ENCODE measurements at places on chromosomes 5 and 9. TPM values are rescaled to one million over a fixed set of nuclear protein-coding genes. Genes with fewer than 3 reads are reported as not detected.

- no peak for DNase-seq
Measured at GRCh38 chr9:74071502-74071901, 425.6 kb upstream of the RORB start.

GRCh38 chr9:117555964-117556629 lies 141.2 kb upstream of the ASTN2 start:
- peak; percentile 42 for DNase-seq

Gene MSMP
- not detected for total RNA-seq

DNA sequence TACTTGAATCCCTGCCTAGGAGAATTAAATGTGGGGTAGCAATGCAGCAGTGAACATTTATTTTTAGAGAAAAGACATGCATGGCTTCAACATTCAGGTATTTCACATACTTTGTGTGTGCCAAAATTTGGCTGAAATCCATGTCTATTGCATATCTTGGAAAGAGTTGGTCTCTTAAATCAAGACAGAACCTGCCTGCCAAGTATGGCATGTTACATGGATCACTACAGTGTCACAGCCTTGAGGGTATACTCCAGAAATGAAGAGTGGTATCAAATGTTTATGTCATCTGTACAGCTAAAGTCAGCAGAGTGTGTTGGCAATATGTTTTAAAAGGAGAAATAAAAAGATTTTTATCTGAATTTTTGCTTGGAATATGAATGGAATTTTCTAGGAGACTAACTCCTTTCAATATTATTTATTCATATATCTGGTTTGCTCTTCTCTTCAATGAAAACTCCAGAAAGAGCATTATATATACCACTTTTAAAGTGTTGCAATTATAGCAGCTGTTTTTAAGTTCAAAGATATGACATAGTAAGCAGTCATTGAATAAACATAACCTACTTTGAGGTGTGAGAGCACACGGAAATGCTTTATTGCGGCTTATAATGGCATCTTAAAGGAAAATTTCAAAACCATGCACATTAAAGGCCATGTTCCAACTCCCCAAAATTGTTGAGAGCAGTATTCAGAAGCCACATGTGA lies 95.4 kb upstream of the MINAR2 start:
- DNase-seq, result no peak

DNA sequence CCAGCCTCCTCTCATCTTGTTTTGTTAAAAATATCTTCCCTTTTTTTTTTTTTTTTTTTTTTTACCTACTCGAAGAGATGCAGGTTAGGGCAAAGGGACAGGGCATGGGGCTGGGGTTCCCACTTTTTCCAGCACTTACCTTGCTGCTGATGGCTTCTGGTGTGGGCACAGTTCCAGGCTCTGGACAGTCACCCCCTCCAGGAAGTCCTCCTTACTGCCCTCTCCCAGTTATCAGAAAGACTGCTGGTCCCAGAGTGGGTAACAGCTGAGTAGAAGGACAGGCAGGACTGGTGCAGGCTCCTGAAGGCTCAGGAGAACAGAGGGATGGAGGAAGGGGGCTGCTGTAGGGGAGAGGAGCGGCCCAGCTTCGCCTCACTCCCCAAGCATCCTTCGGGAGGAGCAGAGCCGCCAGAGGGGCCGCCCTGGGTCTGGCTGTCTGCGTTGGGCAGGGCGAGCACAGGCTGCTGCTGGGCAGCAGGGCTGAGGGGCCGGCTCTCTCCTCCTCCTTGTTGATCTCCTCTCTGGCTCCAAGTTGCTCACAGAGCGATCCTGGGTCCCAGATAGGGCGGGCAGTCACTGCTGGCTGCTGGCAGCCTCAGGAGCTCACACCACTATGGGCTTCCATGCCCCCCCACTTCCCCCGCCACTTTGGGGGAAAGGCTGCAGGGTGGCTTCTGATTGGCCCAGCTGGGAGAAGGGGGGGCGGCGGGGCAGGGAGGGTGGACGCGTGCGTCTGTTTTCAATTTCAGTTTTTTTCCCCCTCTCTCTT lies at the start of gene PDGFRB:
PDGFRB (minus strand) TSS at position 588 of the 769 bp plus-strand sequence. CDS start 18,798 bp downstream, outside the sequence.
- DNase-seq, result peak; percentile 92

DNA sequence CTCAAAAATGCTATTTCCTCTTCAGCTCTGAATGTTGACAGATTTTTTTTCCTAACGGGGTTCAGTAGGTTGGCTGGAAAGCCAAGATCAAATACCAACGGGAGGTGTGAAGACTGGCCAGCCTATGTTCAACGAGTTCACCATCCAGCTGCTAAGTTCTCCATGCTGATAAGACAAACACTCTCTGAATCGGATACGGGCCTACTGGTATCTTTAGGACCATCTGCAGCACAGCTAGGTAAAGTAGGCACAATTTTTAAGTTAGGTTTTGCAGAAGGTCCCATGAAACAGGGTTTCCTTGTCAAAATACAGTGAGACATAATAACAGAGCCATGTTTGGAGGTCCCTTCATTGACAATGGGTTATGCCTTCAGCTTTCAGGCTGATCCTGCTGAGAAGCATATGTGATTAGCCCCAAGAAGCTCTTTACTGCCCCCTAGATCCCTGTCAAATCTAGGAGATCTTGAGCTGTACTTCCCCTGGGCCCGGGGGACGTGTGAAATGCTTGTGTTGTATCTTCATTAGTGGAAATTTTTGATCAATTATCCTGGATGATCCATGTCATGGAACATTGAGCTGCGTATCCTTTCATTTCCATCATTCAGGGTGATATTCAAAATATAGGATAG lies 60.6 kb downstream of the PGM5 start:
- DNase-seq, result no peak

Gene NR5A1
- total RNA-seq, result not detected

DNA sequence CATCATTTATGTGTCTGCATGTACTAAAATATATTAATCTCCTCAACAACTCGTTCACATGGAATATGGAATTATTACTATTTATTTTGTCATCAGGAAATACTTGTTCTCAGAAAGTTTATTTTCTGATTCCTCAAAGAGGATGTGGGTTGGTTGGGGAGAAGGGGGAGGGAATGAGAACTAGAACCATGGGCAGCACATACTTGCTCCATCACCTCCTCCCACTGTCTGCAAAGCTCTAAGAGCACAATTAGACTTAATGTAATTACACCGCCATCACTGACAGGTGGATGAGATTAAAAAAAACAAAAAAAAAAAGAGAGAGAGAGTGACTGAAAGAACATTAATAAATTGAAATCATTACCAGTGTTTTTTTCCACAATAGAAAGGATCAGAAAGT lies 98.2 kb downstream of the OXCT1 start:
- no peak for DNase-seq

- no peak for DNase-seq
Measured at GRCh38 chr9:135363596-135363995, 116.0 kb upstream of the PPP1R26 start.

GRCh38 chr5:71836559-71837112 lies 117.6 kb downstream of the CARTPT start:
- DNase-seq, result no peak

DNA sequence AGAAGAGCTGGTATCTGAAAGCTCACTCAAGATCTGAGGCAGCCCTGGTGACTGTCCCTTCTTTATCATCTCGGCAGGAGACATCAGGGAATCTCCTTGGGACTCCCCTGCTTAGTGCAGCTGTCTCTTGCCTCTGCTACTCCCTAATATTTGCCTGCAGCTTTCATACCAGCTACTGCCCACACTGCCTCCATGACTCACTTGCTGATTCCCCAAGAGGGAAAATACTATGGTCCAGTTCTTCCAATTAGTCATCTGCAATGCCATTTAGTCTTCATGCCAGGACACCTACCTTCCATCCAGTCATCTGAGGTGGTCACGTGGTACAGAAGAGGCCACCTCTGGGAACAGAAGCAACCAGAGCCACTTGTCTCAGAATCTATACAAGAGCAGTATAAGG lies 270.8 kb downstream of the NTRK2 start:
- DNase-seq, result no peak

Gene FAM81B
- total RNA-seq, result 18.8 TPM

DNA sequence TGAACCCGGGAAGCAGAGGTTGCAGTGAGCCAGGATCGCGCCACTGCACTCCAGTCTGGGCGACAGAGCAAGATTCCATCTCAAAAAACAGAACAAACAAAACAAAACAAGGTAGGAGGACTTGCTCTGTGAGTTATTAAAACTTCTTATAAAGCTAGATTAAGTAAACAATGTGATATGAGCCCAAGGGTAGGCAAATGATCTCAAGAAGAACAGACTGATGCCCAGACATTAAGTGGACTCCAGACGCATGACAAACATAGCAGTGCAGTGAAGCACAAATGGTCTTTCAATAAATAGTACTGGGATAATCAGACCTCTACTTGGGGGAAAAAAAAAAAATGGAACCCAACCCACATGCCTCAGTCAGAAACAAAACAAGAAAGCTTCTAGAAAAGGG lies 45.7 kb downstream of the SETX start:
- no peak for DNase-seq

DNA sequence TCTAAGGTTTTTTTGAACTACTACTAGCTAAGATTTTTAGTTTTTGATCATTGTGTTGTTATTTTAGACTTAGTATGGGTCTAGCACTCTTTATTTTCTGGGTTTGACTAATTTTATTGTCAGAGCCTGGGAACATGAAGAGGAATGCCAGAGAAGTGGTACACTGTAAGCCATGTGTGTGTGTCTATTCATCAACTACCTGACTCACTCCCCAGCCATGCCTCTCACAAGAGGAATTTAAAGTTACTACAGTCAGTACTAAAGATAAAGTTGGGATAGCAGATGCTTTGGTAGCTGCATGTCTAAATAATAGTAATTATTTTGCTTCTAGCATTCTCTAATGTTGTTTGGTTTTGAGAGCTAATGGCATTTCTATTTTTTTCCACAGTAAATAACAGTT lies 264.8 kb downstream of the CSNK1G3 start:
- no peak for DNase-seq

- DNase-seq, result peak; percentile 91
Measured at GRCh38 chr9:128635266-128636023, 21.2 kb downstream of the DYNC2I2 start.

GRCh38 chr9:78572266-78572665 lies 275.3 kb downstream of the PSAT1 start:
- DNase-seq, result no peak

GRCh38 chr5:172055996-172056395 lies 49.6 kb upstream of the FBXW11 start:
- no peak for DNase-seq

Gene TBC1D9B
- 29.6 TPM for total RNA-seq

Gene GPSM1
- 50.3 TPM for total RNA-seq

Measured in Right ventricle myocardium superior (tissue), 1 donor.